ENCODE measurements at places on chromosomes 12 and 14.

- DNase-seq = peak; percentile 59
Measured at GRCh38 chr12:124321040-124321481, 26.2 kb downstream of the RFLNA start.

DNA sequence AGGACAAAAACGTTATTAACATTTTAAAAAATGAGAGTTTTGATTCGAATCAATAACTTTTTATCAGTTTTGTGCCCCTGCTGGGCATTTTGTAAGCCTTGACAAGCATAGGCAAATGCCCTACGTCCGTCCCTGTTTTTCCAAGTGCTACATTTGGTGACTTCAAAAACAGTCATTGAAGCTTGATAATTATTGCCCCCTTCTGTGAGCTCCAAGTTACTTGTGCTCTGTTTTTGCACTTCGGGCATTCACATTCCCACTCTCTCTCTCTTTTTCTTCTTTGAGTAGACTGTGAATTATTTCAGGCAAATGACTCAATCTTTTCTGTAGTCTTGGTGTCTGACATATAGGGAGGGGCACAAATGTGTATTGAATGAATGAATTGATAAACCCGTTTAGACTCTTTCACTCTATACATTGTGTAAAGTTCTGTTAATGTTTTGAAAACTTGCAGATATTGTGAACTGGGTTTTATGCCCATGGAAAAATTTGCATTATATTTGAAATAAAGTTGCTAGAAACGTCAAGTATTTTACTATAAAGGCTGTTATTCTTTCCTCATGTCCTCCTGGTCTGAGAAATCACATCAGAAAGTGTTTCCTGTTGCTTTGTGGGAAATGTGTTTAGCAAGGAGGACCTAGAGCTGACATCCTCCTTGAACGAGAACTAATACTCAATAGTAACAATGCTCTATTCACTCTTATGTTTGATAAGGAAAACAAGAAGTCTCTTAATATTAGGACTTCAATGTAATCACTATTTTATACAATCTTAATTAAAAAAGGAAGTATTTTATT, 1.4 kb downstream of the APAF1 start:
- no peak for DNase-seq

- no peak for DNase-seq
Measured at GRCh38 chr14:91116913-91117588, 3.2 kb downstream of the DGLUCY start.

GRCh38 chr12:24815114-24815423, 133.8 kb downstream of the BCAT1 start:
- no peak for DNase-seq

GRCh38 chr12:31843398-31844095, 114.7 kb upstream of the AMN1 start:
- DNase-seq = no peak

DNA sequence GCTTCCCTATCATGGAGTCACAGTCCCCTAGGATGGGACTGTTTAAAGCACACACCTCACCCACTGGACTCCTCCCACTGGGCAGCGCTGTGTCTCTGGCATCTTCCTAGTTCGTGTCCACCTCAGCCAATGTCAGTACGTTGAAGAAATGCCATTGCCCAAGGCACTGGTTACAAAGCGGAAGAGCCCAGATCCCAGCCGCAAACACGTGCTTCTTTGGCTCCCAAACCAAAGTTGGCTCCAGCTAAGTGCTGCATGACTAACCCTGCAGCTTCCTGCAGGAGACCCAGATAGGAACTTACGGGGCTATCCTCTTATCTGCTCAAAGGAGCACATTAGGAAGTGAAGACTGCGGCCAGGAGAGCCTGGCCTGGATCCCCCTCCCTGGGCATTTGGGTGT, 9.3 kb downstream of the SYNE3 start:
- DNase-seq = no peak

- no peak for DNase-seq
Measured at GRCh38 chr12:53577941-53578352, 48.2 kb downstream of the ATF7 start.

- DNase-seq = no peak
Measured at GRCh38 chr12:64733857-64734256, 25.3 kb downstream of the GNS start.

- no peak for DNase-seq
Measured at GRCh38 chr12:54424224-54424623, 5.2 kb upstream of the ITGA5 start.

DNA sequence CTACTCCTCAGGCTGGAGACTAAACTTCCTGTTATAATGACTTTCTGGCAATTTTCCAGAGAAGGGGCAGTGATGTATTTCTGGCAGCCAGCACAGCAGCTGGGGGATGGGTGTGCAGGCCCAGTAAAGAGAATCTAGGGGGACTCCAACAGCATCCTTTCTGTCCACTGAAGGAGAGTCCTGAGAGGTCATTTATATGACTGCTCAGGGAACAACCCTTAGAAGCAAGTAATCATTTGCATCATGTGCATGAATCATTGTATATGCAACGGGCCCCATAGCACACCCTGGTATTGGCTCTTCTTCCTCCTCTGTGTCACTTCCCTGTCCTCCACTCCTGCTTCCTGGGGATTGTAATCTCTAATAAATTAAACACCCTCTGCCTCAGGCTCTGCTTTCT, 493.8 kb downstream of the RPS29 start:
- no peak for DNase-seq

DNA sequence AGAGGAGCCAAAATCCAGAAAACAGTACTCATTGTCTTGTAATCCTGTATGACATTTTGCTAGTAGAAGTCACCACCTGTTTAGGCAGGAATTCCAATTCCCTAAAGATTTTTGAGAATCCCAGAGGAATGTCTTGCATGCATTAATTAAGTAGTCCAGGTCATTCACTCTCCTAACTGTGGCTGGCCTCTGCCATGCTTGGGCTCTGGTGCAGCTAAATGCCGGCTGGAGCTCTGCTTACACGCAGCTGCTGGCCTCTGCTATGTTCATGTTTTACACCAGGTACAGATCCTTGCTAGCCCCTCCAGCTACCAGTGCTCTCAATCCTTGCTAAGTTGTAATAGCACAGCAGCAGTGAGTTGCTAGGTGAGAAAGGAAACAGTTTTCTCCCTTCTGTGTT, 16.3 kb upstream of the HIF1A start:
- DNase-seq = no peak

- DNase-seq = no peak
Measured at GRCh38 chr12:80441921-80442320, 2.1 kb upstream of the PTPRQ start.

- no peak for DNase-seq
Measured at GRCh38 chr12:49702676-49703215, 4.5 kb downstream of the FMNL3 start.

- no peak for DNase-seq
Measured at GRCh38 chr12:63893170-63893569, 48.7 kb downstream of the SRGAP1 start.

GRCh38 chr12:94534774-94535509, 75.3 kb upstream of the CEP83 start:
- DNase-seq = no peak

GRCh38 chr14:93137864-93138263, 22.1 kb upstream of the ITPK1 start:
- no peak for DNase-seq

- DNase-seq = no peak
Measured at GRCh38 chr12:1668833-1669543, 21.9 kb upstream of the ADIPOR2 start.

- no peak for DNase-seq
Measured at GRCh38 chr12:31041033-31041564, 32.6 kb upstream of the DDX11 start.

DNA sequence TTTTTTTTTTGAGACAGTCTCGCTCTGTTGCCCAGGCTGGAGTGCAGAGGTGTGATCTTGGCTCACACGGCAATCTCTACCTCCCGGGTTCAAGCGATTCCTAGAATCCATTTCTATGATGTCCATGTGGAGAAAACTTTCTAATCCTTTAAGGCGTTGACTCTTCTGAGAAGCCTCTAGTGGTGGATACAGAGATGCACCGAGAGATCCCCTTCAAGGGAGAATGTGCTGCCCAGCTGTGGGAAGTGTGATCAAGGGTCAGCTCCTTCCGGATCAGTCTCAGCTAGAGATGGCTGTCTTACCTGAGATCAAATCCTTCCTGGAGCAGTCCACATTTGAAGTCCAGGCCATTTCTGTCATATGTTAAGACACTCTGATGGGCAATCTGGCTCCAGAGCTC, 92.7 kb upstream of the HECTD1 start:
- DNase-seq = no peak

DNA sequence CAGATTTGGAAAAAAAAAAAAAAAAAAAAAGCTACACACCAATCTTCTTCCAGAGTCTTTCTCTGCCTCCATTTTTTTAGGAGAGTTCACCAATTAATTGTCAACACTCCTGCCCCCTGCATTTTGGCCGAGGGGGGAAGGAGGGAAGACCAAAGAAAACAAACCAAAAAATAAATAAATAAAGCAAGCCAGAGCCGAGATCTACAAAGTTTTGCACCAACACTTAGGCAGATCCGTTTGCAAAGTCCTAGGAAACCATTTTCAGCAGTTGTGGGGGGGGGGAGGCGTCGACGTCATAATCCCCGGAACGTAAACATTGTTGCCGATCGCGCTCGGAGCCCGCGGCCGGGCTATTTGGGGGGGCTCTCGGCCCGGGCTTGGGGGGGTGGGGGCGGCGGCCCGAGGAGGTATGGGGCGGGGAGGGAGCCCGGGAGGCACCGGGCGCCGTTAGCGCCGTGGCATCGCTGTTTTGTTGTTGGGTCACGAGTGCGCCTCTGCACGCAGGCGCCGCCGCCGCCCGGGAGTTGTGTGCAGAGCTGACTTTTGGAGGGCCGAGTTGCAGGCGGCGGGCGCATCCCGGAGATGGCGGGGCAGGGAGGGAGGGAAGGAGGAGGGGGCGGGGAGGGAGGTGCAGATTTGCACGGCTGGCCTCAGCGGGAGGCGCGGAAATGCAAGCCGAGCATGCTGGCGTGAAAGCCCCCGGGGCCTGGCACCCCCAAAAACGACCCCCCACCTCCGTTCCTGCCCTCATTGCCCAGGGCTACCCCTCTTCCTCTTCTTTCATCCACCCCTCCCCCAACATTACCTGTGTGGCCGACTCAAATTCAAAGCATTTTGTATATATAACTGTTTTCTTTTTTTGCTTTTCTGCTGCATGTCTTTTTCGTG, 598 bp downstream of the KDM2B start:
- DNase-seq = peak; percentile 83

GRCh38 chr14:29419736-29420135, 507.9 kb downstream of the PRKD1 start:
- DNase-seq = no peak

DNA sequence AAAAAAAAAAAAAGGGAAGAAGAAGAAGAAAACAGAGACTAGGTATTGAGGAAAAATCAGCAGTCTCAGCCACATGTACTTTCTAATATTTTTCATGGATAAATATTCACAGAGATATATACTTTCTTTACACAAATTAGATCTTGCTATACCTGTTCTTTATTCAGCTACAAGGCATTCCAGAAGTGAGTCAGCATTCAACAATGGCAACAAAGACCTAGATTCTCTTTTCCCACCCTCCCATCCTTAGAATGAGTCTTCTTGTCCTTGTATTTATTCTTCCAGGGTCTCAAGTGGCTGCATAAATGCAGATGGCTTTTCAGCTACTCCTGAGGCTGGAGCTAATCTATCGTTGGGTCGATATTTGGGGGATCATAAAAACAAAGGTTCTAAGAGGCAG, 93.0 kb downstream of the NT5DC3 start:
- DNase-seq = no peak

- DNase-seq = no peak
Measured at GRCh38 chr14:29652571-29652970, 275.1 kb downstream of the PRKD1 start.

DNA sequence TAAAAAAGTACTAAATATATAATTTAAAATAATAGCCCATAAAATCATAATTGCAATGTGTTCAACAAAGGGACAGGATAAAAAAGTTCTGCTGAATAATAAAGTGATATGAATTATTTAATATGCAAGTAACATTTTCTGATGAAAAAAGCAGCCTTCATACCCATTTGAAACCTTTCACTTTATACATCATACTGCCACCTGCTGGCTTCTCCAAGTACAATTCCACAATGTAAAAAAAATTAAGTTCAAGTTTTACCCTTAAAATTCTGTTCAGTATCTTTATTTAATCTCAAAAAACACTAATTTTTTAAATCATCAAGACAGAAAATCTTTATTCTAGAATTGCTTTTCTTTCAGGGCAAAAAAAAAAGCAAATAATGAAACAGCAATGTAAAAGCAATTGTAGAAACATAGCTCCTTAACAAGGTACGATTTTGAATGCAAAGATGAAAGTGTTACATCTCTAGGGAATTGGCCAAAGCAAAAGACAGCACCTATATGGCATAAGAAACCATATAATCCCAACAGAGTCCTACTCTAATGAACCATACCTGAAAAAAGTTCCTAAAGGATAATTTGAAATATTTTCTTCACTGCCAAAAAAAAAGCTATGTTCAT, 15.0 kb downstream of the MDM1 start:
- peak; percentile 43 for DNase-seq

- DNase-seq = no peak
Measured at GRCh38 chr12:27924350-27925135, 48.0 kb downstream of the PTHLH start.

DNA sequence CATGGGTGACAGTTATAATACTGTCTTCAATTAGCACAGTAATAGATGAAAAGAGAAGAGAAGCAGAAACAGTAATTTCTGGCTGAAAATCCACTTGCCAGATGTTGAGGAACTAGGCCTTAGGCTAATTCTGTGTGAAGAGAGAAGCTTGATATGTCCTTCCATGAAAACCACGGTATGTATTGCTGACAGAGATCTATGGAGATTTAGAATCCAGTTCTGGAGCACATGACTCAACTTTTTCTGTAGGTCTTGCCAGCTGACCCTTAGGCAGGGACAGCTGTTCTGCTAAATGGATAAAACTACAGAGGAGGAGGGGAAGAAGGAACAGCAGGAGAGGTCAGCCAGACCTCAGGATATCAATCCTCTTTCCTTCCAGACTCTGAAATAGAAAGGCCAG, 211.5 kb downstream of the PRKD1 start:
- DNase-seq = no peak

DNA sequence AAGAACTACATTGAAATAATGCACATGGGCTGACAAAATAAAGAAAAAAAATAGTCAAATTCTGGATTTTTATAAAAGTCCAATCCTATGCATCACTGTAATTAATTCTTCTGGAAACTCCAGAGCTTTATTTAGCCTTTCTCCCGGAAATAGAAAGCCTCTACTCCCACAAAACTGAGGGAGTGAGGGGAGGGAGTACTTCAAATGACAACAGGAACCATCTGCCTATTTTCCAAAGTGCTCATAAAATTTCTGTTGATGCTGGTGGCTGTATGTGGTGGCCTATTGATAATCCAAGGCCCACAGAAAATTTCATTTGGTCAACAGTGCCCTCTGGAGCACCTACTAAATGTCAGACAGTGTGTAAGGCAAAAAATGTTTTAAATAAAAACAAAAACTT, 64.6 kb downstream of the KIF21A start:
- DNase-seq = no peak

- DNase-seq = no peak
Measured at GRCh38 chr14:102421411-102422057, 58.8 kb downstream of the TECPR2 start.

- no peak for DNase-seq
Measured at GRCh38 chr12:64893961-64894360, 69.5 kb downstream of the TBC1D30 start.
